ENCODE measurements at places on chromosomes 16 and 17. TPM values are rescaled to one million over a fixed set of nuclear protein-coding genes. Genes with fewer than 3 reads are reported as not detected.
A peak's percentile ranks its signal among the peaks of the same experiment; 100 is the strongest.

DNA sequence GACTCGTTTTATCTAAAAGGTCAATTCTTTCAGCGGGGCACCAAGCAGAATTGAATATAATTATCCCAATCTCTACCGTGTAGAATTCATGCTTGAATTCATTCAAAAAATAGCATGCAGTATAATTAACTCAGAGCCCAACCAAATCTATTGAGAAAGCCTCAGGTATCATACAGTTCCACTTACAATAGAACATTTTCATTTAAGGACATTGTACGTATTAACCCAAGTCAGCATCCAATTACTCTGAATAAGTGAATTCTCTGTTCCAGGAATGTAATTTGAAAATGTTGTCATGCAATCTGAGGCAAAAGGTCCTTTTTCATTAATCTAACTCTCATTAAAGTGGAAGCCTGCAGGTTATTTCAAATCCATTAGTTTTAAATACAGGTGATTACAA lies 78.5 kb downstream of the SALL1 start:
- no peak for DNase-seq

EIF3C gene
- total RNA-seq = 314 TPM

CRISPLD2 gene
- 129 TPM for total RNA-seq

DNA sequence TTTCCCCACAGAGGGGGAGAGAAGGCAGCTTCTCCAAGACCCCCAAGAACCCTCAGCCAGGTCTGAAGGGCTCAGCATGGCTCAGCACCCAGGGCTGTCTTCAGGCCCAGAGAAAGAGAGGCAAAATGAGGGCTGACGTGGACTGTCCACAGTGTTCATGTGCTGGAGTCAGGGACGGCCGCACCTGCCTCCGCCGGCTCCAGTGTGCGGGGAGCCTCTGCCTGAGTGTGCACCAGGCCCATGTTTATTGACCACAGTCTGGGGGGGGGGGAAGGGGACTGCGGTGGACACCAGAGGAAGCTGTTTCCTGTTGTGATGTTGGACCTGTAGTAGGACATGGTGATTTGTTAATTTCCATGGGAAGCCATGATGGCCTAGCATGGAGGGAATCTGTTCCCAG lies 6.9 kb downstream of the MRM1 start:
- DNase-seq = no peak

DNA sequence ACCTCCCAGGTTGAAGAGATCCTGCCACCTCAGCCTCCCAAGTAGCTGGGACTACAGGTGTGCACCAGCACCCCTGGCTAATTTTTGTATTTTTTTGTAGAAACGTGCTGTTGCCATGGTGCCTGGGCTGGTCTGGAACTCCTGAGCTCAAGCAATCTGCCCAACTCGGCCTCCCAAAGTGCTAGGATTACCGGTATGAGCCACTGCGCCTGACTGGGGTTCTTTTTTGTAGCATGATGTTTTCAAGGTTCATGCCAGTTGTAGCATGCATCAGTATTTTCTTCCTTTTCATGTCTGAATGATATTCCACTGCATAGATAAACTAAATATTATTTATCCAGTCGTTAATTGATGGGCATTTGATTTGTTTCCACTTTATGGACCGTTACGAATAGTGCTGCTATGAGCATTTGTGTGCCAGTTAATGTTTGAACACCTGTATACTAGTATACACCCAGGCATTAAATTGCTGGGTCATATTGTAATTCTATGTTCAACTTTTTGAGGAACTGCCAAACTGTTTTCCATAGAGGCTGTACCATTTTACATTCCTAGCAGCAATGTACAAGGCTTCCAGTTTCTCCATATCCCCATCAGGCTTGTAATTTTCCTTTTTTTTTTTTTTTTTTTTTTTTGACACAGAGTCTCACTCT lies 24.8 kb upstream of the CEP20 start:
- DNase-seq = no peak

DNA sequence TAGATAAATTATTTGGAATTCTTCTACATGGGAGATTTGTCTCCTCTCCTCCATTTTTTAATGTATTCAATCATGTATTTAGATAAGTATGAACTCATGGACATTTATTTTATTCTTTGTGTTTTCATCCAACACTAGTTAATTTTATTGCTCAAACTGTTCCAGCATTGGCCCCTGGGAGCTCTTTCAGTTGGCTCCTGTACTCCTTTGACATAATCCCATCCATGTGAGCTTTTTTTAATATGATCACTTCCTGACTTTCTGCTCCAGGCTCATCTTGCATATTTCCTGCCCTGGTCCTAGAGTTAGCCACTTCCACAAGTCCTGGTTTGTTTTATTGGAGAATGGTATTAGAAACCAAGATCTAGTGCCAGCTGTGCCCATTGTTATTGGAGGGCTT lies 419.0 kb upstream of the CDH11 start:
- no peak for DNase-seq

PTX4 gene
- total RNA-seq = not detected

TMEM88 gene
- 6.0 TPM for total RNA-seq

- no peak for DNase-seq
These were observed 114.7 kb downstream of the AMFR start for GRCh38 chr16:56310690-56311089.

DNA sequence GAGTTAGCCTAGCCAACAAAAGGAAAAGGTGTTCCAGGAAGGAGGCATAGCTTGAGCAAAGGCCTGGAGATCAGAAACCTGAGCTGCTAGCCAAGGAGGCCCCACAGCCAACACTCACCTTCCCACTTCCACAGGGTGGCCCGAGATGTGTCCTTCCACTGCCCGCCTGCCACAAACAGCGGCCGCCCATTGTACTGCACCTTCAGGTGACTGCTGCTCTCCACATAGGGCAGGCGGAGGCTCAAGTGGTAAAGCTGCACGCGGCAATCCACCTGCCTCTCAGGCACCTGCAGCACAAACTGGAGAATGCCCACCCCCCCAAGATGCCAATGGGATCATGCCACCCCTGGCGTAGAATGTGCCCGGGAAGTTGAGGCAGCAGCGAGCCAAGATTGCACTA lies 111.5 kb downstream of the RMI2 start:
- no peak for DNase-seq

- DNase-seq = no peak
These were observed 95.0 kb upstream of the RCVRN start for GRCh38 chr17:9999919-10000695.

DNA sequence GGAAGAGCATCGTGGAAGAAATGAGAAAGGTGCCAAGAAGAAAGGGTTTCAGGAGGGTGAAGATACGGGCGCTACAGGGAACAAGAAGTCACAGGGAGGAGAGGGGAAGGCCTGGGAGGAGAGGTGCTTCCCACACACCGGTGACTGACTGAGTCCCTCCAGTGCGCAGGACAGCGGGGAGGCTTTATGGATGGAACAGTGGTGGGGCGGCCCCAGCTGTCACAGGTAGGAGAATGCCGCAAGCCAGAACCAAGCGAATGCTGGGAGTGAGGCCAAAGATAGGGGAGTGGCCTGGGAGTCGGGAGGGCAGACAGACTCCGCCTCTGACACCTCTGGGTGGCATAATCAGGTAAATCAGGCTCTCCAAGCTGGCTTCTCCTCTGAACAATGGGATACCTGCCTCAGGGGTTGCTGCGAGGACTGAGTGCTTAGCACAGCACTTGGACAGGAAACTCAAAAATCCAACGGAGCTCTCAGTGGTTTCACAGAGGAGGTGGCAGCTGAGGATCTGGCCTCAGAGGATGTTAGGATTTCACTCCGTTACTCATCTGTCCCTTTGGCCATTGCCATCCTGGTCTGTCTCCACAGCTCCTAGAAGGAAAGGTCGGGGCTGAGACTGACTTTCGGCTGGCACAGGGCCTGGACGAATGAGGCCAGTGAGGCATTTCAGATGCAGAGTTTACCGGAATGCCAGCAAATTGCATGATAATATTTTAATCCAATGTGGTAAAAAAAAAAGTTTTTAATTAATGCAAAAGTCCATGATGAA lies 717 bp upstream of the CNP start:
- peak; percentile 95 for DNase-seq

- no peak for DNase-seq
These were observed 98.5 kb downstream of the ZNF778 start for GRCh38 chr16:89315791-89316581.

CTRB1 gene
- 20,352 TPM for total RNA-seq
